Glutamatergic neuron (in vitro differentiated cells): ENCODE measurements at places on chromosomes 5 and 9. TPM values are rescaled to one million over a fixed set of nuclear protein-coding genes. Genes with fewer than 3 reads are reported as not detected.

RARS1 gene
- 65.2 TPM for total RNA-seq

NXNL2 gene
- total RNA-seq = not detected

TMEFF1 gene
- total RNA-seq = 171 TPM

C5orf46 gene
- total RNA-seq = not detected

CD274 gene
- not detected for total RNA-seq

SPATA31A5 gene
- 0.10 TPM for total RNA-seq

PCDH1 gene
- total RNA-seq = 7.9 TPM

GPR150 gene
- not detected for total RNA-seq

FRMD3 gene
- total RNA-seq = 20.7 TPM

IQGAP2 gene
- total RNA-seq = 1.4 TPM

SKP2 gene
- total RNA-seq = 47.8 TPM
